ENCODE measurements at places on chromosomes 7 and 10.
A peak's percentile ranks its signal among the peaks of the same experiment; 100 is the strongest.

GRCh38 chr7:20267482-20267881, 50.3 kb upstream of the MACC1 start:
- no peak for DNase-seq

DNA sequence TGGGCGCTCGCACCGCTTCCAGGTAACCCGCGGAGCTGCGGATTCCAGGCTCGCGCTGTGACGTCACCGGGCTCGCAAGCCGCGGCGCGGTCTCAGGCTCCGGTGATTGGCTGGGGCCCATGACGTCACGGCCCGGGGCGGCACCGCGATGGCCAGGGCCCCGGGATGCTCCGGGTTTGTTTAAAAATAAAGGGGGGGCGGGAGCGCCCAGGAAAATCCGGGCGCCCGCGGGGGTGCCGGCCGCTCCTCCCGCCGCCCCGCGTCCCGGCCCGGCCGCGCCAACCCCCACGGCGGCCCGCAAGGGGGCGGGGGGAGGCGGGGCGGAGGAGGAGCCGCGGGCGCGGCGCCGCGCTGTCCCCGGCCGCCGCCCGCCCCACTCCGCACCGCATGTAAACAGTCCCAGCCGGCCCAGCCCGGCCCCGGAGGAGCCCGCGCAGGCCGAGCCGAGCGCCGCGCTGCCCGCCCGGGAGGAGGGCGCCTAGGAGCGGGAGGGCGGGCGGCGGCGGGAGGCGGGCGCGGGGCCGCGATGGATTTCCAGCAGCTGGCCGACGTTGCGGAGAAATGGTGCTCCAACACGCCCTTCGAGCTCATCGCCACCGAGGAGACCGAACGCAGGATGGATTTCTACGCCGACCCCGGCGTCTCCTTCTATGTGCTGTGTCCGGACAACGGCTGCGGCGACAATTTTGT, at the start of gene MTURN:
TSS of gene MTURN (plus strand) at position 376 of the 690 bp plus-strand sequence. CDS start at position 527, 151 bp downstream.
- DNase-seq = peak; percentile 88

DNA sequence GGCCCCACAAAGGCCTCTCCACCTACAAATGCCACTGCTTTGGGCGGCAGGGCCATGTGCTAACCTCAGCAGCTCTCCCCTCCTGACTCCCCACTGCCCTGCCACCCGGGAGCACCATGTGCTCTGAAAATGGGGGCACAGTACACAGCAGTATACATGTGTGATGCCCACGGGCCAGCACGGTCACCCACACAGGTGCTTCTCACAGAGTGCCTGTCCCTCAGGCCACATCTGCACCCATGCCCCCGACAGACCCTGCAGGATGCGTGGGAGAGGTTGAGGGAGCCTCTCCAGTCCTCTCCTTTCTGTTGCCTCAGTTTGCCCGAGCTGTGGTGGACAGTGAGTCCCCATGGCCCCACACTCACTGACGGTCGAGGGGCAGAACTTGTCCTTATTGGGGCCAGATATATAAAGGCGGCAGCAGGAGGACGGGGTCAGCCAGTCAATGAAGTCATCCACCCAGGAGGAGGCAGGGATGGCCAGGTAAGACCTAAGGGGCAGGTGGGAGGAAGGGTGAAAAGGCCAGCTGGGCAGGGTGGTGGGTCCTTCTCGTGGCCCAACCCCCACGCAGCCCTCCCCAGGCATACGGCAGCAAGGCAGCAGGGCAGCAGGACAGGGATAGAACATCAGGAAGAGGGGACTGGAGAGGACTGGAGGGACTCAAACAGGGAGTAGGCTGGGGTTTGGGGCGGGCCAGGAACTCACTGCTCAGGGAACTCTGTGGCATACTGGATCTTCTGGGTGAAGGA, 19.6 kb downstream of the NPC1L1 start:
- no peak for DNase-seq

GRCh38 chr10:84360637-84361365, 32.4 kb downstream of the CCSER2 start:
- DNase-seq = no peak

DNA sequence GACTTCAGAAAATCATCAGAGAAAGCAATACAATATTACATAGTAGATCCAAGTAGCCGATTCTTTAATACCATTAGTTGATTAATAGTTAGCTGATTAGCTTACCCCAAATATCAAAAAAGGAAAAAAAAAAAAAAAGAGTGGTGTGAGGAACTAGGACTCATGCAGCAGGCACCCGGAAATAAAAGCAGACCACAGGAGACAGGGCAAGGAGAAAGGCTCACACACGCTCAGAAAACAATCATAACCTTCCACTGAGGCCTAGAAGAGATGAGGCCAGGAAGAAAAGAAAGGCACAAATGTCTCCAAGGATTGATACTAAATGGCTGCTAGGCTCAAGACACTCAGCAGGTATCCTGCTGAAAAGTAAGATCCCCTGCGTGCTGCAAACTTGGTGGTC, 25.9 kb downstream of the TRDMT1 start:
- DNase-seq = no peak

DNA sequence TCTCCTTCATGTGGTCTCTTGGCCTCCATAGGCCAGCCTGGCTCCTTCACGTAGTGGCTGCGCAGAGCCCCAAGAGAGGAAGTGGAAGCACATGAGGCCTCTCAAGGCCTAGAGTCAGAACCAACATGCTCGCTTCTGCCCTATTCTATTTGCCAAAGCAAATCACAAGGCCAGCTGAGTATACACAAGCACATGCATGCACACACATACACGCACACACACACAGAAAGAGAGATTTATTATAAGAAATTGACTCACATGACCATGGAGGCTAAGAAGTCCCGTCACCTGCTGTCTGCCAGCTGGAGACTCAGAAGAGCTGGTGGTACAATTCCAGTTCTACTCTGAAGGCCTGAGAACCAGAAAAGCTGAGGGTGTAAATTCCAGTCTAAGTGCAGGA, 64.3 kb upstream of the NRP1 start:
- no peak for DNase-seq

DNA sequence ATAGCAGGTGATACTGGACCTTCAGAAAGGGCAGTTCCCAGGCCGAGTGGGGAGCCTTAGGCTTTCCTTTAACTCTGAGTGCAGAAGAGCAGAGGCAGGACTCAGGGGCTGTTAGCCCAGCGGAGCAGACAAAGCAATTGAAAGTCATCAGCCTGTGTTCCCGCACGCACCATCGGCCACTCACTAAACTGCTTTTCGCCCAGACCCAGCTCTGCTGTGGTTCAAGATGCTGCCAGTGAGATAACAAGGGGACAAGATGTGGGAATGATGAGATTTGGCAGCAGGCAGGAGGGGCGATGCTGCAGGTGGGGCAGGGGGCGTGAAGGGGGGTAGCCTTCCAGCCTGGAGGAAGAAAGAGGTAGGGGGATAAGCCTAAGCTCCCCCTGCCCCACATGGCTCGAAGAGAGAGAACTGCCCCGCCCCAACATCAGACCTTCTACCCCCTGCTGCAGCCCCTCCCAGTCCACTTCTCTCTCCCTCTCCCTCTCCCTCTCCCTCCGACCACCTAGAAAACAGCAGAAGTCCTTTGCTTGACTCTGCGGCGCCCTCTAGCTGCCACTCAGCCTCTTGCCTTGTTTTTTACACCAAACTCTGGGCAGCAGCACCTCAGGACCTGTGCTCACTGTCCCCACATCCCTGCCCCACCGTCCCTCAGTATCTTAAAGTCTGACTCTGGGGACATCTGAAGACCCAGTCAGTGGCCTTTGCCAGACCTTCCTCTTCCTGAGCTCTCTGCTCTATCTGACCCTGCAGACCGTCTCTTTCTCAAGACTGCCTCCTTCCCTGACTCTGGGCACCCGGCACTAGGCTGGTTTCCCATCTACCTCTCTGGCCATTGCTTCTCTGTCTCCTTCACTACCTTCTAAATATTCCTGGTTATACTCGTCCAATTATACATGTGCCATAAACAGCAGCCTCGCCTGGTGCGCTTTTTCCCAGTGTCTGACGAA, 110.5 kb downstream of the C10orf105 start:
- peak; percentile 81 for DNase-seq

DNA sequence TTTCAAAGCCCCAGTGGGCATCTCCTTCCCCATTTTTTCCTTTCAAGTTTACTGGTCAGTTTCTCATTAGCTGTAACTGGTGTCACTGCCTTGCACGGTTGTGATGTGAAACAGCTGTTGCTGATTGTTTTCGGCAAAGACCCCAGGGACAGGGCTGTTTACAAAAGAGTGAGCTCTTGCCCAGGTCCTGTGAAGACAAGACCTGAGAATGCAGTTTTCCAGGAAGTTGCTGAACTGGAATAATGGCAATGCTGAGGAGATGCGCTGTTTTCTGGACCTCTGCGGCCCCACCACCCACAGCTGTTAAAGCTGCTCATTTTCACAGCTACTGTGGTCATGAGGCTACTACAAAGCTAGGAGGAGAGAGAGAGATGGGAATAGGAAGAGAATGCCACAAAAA, 116.6 kb upstream of the RSU1 start:
- no peak for DNase-seq

DNA sequence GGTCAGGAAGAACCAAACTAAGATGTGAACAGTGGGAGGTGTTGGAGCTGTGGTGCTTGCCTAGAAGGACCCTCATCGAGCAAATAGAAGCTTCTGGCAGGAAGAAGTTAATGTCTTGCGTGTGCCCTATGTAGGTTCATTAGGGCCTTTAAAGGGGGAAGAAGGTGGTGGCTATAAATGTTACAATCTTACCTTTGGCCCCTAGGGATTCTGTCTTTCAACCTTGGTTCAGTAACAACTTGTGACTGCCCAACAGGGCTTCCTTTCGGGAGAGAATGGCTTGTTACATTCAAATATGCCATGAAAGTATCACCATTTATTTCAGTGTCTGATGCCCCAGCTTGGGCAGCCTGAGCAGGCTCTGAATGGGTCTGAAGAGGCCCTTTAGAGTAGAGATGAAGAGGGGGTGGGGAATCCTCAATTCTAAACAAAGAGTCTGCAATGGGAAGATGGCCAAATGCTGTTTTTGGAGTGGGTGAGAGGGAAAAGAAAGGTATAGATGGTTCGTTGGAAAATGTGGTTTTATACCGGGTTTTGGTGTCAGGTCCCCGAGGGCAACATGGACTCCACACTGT, 108.0 kb downstream of the TCF7L2 start:
- no peak for DNase-seq

- no peak for DNase-seq
Measured at GRCh38 chr7:30285067-30285535, 704 bp downstream of the ZNRF2 start.

- no peak for DNase-seq
Measured at GRCh38 chr10:8568401-8568800, 513.9 kb downstream of the GATA3 start.

- DNase-seq = no peak
Measured at GRCh38 chr10:132685921-132686680, 99.8 kb downstream of the NKX6-2 start.

GRCh38 chr10:58993480-58994221, 182.8 kb upstream of the PHYHIPL start:
- DNase-seq = no peak

DNA sequence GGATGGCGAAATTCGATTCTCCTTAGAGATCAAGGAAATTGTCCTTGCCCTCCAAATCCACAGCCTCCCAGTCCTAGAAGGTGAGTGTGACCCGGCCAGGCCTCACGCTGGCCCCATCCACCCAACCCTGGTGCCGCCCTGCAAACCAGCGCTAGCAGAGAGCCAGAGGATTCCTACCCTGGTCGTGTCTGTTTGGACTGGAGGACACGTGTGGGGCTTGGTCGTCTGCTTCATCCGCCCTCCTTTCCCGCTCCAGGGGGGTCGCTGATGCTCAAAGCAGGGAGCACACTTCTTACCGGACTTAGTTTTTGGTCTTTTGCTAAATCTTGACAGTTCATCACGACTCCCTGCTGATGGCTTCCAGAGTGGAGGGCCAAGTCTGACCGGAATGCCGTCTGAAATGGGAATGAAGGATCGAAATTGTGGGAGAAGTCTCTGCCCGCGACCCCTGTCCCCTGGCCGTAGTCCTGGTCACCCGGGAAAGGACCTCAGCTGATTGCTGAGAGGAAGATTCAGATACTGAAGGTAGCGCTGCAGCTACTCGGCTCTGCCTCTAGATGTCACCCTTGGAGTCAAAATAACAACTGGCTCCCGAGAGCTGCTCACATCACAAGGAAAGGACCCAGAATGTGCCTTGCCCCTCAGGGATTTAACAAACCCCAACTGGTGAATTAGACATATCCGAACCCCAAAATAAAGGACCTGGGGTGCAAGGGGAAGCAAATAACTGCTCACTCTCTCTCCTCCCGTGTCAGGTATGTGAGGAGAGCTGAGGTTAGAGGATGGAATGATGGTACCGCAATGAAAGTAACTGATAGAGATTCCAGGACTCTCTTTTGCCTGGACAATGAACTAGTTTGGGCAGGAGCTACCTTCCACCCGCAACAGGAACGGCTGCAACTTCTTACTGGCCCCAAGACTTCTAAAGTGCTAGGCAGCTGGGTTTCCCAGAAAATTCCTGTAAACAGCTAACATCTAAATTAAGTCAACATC, 23.5 kb upstream of the ORC5 start:
- peak; percentile 30 for DNase-seq

All from colonic mucosa (tissue), 4 donors.